ENCODE measurements at places on chromosomes 5 and 9.

DNA sequence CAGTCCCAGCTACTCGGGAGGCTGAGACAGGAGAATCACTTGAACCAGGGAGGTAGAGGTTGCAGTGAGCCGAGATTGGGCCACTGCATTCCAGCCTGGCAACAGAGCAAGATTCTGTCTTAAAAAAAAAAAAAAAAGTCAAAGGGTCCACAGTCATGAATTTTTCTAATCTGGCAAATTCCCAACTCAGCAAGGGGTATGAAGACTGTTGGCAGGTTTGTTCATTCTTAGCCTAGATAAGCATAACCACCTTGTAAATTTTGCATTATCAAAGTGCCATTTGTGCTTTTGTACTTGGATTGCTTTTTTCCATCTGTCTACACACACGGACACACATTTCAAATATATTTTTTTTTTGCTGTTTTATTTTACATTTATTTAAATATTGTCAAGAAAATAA lies 299.8 kb upstream of the NUDT12 start:
- no peak for DNase-seq

DNA sequence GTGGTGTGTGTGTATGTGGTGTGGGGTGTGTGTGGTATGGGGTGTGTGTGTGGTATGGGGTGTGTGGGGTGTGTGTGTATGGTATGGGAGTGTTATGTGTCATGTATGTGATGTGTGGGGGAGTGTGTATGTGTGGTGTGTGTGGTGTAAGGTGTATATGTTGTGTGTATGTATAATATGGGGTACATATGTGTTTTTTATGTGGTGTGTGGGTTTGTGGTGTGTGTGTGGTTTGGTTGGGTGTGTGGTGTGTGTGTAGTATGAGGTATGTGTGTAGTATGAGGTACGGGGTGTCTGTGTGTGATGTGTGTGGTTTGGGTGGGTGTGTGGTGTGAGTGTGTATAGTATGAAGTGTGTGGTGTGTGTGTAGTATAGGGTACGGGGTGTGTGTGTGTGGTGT lies 11.4 kb downstream of the ECSCR start:
- no peak for DNase-seq

DNA sequence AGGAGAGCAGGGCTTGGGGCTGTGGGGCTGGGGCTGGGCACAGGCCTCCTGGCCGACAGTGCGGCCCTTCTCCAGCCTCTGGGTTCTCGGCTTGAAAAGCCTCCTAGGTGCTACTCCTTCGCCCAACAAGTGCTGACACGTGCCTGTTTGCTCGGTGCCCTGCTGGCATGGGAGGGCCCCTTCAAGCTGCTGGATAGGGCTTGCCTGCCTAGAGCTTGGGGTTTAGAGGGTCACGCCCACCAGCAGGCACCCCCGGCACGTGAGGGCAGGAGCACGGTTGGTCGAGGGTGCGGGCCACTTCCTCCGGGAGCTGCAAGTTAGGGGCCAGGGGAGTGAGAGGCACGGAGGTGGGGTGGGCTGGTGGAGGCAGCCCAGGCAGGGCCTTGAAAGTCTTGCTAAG lies 106.2 kb downstream of the RXRA start:
- DNase-seq, result no peak

GRCh38 chr9:94611638-94612068 lies 18.0 kb upstream of the FBP2 start:
- DNase-seq, result no peak

GRCh38 chr5:42520957-42521356 lies 97.7 kb downstream of the GHR start:
- DNase-seq, result no peak
